Activated T-cell treated with anti-CD3 and anti-CD28 coated beads, Interleukin-2, amount 50 U/mL, for 72 hours (primary cell): ENCODE measurements at places on chromosomes 11 and 22.

DNA sequence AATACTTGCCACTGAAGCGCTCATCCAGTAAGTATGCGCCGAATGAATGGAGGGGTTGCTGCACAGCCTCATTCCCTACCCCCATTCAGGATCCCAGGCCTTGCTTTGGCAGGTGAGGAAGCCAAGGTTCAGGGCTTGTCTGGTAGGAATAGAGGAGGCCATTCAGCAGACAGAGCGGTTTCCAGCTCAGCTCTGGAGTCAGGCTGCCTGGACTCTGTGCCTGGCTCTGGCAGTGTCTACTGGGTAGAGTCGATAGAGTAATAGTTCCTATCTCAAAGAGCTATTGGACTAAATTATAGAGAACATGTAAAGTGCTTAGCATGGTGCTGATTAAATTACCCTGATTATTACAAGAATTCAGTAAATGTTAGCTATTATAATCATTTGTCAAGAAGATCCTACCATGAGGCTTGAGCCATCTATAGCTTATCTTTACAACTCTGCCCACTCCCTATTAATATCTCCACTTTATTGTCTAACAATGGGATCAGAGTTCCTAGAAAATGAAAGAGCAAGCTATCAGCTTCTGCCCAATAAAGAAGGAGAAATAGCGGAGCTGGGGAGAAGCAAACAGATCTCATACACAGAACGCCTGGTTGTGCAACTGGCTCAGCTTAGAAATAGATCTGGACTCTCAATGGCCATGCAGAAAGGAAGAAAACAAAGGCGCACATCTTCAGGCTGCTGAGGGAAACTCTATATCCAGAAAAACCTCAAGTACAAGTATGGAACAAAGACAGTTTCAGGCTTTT lies 6.6 kb upstream of the SNX32 start:
- H3K4me1 ChIP-seq = peaks cover 21% of the 10 kb centered on the region
- no peak overlapping the region for H3K4me3 ChIP-seq
- peak overlapping the region; percentile 43 for H3K27ac ChIP-seq
- no peak for DNase-seq

GRCh38 chr22:26894766-26895485 lies 237.5 kb downstream of the MIAT start:
- peaks cover 23% of the 10 kb centered on the region for H3K4me1 ChIP-seq
- no peaks in the 10 kb centered on the region for H3K36me3 ChIP-seq
- no peak overlapping the region for H3K4me3 ChIP-seq
- H3K27ac ChIP-seq = peak overlapping the region; percentile 48
- DNase-seq = no peak

DNA sequence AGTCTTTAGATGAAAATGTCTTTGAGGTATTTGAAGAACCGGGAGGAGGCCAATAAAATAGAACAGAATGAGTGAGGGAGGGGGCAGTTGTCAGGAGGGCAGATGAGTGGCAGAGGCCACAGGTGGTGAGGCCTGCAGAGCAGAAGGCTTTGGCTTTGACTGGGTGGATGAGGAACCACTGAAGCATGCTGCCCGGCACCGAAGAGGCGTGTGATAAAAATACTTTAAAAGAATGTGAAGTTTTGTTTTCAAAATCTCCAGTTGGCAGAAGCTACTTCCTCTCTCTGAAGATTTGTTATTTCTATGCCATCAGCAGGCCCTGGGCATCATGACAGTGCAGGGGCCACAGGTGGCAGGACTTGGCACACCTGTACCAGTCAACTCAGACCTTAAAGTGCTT lies 6.3 kb downstream of the MS4A12 start:
- no peak overlapping the region for H3K27ac ChIP-seq
- peak; percentile 12 for DNase-seq
- H3K4me3 ChIP-seq = no peak overlapping the region
- peaks cover 47% of the 10 kb centered on the region for H3K27me3 ChIP-seq
- peaks cover 11% of the 10 kb centered on the region for H3K4me1 ChIP-seq

DNA sequence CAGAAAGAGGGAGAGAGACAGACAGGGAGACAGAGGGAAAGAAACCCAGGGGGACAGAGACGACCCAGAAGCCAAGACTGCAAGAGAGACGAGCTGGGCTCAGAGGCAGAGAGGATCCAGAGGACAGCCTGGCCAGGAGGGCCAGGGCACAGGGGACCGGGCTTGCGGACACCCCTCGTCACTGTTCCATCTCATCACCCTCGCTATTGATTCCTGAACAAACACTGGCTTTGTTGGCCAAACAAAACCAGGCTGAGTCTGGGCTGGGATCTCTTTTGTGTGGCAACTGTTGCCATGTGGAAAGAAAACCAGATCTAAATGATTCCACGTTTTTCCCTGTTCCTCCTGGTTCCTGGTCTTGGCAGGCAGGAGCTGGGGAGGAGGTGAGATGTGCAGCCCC lies 339.4 kb downstream of the MN1 start:
- no peaks in the 10 kb centered on the region for H3K4me1 ChIP-seq
- H3K36me3 ChIP-seq = no peaks in the 10 kb centered on the region
- H3K27me3 ChIP-seq = peaks cover 7% of the 10 kb centered on the region
